Psoas muscle (tissue), 8 donors: ENCODE measurements at places on chromosomes 16 and 17.
A peak's percentile ranks its signal among the peaks of the same experiment; 100 is the strongest.

- no peak for DNase-seq
Measured at GRCh38 chr17:16484445-16485175, 7.4 kb downstream of the LRRC75A start.

DNA sequence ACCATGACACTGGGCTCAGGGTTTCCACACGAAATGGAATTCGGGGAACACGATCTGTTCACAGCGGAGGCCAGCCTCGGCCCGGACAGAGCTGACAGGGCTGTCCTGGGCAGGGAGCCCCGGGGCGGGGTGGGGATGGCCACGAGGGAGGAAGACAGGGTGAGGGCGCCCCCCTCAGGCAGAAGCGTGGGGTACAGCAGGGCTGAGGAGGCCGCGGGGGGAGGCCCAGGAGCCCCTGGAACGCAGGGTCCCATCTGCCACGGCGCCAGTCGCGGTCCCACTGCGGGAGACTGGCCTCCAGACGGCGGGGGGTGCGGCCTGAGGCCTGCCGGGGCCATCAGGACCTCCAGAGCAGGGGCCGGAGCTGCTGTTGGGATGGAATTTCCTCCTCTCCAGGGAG is 75.9 kb downstream of the LMF1 start:
- peak; percentile 12 for DNase-seq

DNA sequence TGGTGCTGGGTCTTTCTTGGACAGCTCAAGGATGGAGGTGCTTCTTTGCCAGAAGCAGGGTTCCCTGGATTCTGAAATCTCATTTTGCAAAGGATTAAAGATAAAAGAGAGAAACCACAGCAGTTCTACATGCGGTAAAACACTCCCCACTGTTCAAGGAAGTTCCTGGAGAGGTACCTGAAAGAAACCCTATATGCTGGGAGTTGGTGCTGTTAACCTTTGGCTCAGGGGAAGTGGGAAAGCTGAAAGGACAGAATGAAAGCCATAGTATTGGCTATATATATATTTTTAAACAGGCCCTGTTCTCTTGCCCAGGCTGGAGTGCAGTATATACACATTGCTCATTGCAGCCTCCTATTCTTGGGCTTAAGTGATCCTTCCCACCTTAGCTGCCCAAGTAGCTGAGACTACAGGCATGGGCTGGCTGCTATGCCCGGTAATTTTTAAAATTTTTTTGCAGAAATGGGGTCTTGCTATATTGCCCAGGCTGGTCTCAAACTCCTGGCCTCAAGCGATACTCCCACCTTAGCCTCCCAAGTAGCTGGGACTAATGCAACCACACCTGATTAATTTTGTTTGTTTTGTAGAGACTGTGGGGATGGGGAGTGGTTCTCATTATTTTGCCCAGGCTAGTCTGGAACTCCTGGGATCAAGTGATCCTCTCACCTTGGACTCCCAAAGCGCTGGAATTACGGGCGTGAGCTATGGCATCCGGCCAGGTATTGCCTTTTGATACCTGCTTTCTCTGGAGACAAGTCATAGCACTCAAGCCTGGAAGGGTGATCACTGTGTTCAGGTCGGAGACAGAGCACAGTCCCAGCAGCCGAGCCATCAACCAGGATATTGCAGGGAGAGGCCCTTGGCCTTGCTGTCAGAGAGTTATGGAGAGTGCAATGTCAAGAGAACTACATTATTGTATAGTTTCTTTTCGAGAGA is 55.2 kb downstream of the MSI2 start:
- no peak for DNase-seq

- no peak for DNase-seq
Measured at GRCh38 chr16:26605626-26606271, 461.0 kb upstream of the C16orf82 start.

- DNase-seq = no peak
Measured at GRCh38 chr17:69103557-69104233, 38.0 kb downstream of the ABCA6 start.

- DNase-seq = no peak
Measured at GRCh38 chr17:79814127-79814973, 17.5 kb upstream of the CBX8 start.

GRCh38 chr17:4617590-4618351 is 23.7 kb downstream of the ALOX15 start:
- no peak for DNase-seq

DNA sequence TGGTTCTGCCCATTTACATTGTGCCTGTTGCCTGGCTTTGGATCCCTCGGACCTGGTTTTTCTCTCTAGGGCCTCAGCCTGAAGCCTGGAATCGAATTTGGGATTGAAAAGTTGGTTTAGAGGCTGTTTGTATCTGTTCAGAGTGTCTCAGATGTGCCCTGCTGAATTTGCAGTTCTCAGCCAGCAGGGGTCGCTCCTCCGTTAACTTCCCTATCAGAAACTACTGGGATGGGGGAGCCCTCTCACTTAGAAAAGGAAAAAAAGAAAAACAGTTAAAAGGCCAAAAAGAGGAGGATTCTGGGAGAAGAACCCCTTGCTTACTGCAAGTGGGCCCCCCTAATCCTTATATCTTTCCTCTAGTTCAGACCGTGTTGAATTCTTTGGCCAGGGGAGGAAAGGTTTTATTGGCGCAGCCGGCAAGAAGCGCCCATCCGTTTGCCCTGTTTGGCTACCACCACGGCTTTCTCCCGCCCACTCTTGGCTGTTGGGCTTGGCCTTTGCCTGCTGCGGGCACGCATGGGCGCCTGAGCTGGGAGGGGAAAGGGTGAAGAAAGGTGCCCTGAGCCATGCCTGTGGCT is 8.7 kb downstream of the FZD2 start:
- no peak for DNase-seq

DNA sequence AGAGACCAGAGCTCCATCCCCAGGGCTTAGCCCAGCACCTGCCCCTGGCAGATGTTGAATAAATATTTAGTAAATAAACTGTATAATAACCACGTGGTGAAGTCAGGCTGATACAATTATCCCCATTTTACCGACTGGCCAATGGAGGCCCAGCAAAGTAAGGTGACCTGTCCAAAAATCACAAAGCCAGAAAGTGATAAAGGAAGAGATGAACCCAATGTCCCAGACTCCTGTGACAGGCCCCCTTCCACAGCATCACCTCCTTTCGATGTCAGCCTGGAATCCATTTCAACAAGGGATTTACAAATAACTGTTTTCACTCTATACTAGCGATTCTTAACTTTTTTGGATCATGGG is 5.5 kb downstream of the TVP23A start:
- no peak for DNase-seq

- DNase-seq = no peak
Measured at GRCh38 chr17:35428229-35428628, 4.1 kb downstream of the SLFN12 start.

DNA sequence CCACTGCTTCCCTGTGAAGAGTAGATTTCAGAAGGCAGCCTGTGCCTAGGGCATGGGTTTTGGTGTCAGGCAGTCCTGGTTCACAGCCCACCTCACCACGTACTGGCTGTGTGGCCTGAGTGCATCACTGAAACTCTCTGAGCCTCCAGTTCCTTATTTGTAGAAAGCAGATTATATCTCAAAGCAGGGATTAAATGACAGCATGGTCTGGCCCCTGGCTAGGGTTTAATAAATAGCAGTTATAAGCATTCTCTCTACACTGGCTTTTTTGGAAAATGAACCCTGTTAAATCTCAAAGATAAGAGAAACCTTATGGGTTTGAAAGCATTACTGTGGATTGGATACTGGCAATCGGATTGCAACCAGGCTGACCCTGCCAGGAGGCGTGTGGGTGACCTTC is 2.9 kb upstream of the MT1M start:
- DNase-seq = no peak

DNA sequence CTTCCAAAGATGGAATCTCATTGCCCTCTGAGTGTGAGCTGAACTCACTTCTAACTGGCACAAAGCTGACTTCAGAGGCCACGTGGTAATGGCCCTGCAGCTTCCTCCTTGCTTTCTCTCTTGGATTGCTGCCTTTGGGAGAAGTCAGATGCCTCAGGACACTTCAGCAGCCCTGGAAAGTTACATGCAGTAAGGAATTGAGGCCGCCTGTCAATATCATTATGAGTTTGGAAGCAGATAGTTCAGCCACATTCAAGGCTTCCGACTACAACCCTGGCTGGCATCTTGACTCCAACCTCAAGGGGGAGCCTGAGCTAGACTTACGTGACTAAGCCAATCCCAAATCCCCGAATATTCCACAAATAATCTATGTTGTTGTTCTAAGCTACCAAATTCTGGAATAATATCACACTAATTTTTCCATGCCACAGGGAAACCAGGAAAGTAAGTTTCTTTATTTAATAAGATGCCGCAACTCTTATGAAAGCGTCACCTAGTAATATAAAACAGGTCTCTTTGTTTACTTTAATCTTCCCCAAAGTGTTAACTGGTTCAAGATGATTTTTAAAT is 13.6 kb downstream of the CEP20 start:
- DNase-seq = peak; percentile 32

GRCh38 chr17:37447641-37448040 is 41.0 kb downstream of the TADA2A start:
- no peak for DNase-seq

- DNase-seq = peak; percentile 92
Measured at GRCh38 chr16:12062343-12063003, 85.9 kb downstream of the SNX29 start.

- no peak for DNase-seq
Measured at GRCh38 chr17:52170963-52171572, 12.6 kb upstream of the CA10 start.

DNA sequence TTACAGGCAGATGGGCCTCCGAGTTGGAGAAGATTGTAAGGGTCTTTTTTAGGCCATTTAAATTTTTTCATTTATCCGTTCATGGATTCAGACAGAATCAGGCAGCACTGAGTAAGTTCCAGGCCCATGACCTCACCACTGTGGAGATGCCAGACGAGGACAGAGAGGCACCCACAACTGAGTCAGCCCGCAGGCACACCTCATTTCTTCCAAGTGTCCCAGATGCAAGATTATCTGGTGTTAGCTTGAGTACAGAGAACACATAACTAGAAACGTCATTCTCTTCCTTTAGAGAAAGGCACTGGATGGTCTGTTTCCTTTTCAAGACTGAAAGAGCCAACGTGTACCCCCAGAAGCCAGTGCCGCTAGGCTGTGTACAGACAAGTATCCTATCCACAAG is 16.9 kb downstream of the CLEC16A start:
- DNase-seq = peak; percentile 80

GRCh38 chr17:41549596-41550039 is 21.5 kb upstream of the KRT19 start:
- DNase-seq = no peak
